Activated naive CD4-positive, alpha-beta T cell treated with anti-CD3 and anti-CD28 coated beads, Interleukin-2, amount 10 ng/mL, durations not matched to agents 7 days and 5 days (primary cell): ENCODE measurements at places on chromosomes 7 and 10.
A peak's percentile ranks its signal among the peaks of the same experiment; 100 is the strongest.

DNA sequence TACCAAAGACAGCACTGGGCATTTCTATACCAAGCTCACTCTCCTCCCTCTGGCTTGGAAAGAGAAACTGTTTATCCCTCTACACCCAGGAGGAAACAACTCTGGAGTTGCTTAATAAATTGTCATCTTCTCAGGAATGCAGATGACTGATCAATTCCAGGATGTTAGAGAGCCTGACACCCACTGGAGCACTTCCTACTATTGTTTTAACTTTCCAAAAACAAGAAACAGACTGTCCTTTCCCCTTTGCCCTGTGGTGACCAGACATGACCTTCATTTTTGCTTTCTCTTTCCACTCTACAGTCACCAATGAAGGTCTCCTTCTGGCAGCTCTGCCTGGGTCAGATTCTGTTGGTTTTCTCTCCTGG is 19.6 kb downstream of the GIMAP4 start:
- no peaks in the 10 kb centered on the region for H3K27me3 ChIP-seq
- peak overlapping the region; percentile 66 for H3K27ac ChIP-seq
- peaks cover 54% of the 10 kb centered on the region for H3K4me1 ChIP-seq

- H3K27me3 ChIP-seq, result peaks cover 30% of the 10 kb centered on the region
- H3K27ac ChIP-seq, result no peak overlapping the region
- H3K4me1 ChIP-seq, result peaks cover 2% of the 10 kb centered on the region
Observed at GRCh38 chr10:48299066-48299465, 7.4 kb upstream of the MAPK8 start.

- DNase-seq, result no peak
- H3K27ac ChIP-seq, result no peak overlapping the region
- no peaks in the 10 kb centered on the region for H3K36me3 ChIP-seq
- H3K4me1 ChIP-seq, result no peaks in the 10 kb centered on the region
Observed at GRCh38 chr10:18860631-18861240, 187.9 kb upstream of the MALRD1 start.

DNA sequence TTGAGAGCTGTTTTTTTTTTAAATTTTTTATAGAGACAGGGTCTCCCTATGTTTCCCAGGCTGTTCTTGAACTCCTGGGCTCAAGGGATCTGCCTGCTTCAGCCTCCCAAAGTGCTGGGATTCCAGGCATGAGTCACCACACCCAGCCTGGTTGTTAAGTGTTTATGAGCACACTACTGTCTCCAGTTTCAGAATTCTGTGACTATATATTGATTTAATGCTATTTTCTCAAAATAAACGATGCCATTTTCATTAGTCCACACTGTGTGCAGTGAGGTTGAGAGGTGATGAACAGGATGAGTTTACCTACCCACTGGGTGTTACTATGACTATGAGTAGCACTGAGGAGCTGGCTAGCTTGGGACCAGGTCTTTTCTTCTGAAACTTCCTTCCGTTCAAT is 110.9 kb upstream of the FAM180A start:
- no peak overlapping the region for H3K4me3 ChIP-seq
- H3K36me3 ChIP-seq, result no peaks in the 10 kb centered on the region
- H3K27ac ChIP-seq, result no peak overlapping the region

GRCh38 chr7:8500286-8500685 is 66.9 kb downstream of the NXPH1 start:
- no peaks in the 10 kb centered on the region for H3K27me3 ChIP-seq
- H3K4me1 ChIP-seq, result no peaks in the 10 kb centered on the region
- H3K27ac ChIP-seq, result no peak overlapping the region
- DNase-seq, result no peak
- H3K4me3 ChIP-seq, result no peak overlapping the region
- H3K36me3 ChIP-seq, result no peaks in the 10 kb centered on the region

DNA sequence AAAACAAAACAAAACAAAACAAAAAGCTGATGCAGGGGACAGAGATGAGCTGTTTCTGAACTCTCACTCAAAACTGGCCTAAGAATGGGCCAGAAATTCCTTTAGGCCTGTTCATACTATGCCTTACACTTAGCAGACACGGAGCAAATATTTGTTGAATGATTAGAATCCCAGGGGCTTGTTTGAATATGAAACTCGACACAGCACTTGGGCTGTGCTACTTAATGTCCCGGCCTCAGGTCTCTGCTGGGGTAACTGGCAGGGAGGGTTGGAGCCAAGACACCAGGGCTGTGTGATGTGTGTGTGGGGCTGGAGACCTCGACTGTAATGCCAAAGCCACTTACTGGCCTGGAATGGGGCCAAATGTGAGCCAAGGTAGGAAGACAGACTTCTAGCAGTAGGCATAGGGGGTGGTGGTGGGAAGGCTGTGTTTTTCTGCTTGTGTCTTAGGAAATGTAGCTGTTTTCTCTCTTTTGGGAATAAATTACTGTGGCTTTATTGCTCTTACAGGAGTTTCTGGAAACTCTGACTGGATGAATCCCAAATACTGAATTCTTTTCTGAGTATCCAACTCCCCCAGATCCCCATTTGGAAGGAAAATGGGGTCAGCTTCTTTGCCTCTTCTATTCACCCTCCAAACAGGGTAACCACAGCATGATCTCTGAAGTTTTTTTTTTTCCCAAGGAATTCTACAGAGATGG is 66.7 kb downstream of the EMX2 start:
- no peaks in the 10 kb centered on the region for H3K4me1 ChIP-seq
- peaks cover 11% of the 10 kb centered on the region for H3K27me3 ChIP-seq
- H3K36me3 ChIP-seq, result no peaks in the 10 kb centered on the region
- DNase-seq, result no peak

DNA sequence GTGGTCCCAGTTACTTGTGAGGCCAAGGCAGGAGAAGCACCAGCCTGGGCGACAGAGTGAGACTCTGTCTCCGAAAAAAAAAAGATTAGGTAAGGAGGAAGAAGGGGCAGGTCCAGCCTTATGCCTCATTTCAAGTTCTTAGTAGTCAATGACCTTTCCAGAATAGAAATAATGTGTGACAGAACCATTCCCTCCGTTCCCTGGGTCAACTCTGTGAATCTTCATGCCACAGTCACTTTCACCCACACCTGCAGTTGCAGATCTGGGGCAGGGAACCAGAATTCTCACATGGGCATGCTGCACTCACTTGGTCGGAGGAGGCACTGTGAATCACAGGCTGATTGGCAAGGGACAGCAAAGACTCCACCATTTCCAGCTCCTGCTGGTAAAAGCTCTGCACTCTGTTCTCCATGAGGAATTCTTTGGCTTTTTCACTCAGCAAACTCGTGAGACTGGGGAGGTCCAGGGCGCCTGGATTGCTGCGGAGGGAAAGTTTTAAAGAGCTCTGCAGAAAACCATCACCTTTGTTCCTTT is 20.7 kb downstream of the STN1 start:
- no peak overlapping the region for H3K4me3 ChIP-seq
- no peak overlapping the region for H3K27ac ChIP-seq
- peaks cover 58% of the 10 kb centered on the region for H3K4me1 ChIP-seq
- DNase-seq, result no peak
- no peaks in the 10 kb centered on the region for H3K27me3 ChIP-seq

GRCh38 chr10:12635127-12635541 is 285.8 kb downstream of the CAMK1D start:
- peak; percentile 29 for DNase-seq
- H3K27ac ChIP-seq, result peak overlapping the region; percentile 75
- peaks cover 45% of the 10 kb centered on the region for H3K4me1 ChIP-seq
- no peak overlapping the region for H3K4me3 ChIP-seq

- no peaks in the 10 kb centered on the region for H3K27me3 ChIP-seq
- H3K27ac ChIP-seq, result peak overlapping the region; percentile 87
- DNase-seq, result no peak
- H3K36me3 ChIP-seq, result peaks cover 36% of the 10 kb centered on the region
- peaks cover 100% of the 10 kb centered on the region for H3K4me1 ChIP-seq
- H3K4me3 ChIP-seq, result peak overlapping the region; percentile 21
Observed at GRCh38 chr7:132434041-132434440, 142.2 kb downstream of the PLXNA4 start.

DNA sequence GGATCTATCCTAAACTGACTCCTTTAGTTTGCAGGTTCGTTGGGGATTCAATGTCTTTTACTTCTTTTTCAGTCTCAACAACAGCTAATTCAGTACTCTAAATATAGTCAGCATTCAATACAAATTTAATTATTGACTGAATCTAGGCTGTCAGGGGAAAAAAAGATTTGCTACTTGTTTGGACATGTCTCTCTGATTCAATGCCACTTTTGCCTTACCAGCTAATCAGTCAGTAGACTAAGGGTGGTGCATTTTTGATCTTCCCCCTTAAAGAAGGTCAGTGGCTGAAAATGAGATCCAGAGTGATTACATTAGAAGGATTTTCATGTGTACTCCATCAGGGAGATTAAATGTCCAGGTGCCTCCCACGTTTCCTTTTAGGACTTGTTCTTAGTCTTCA is 145.1 kb downstream of the C1GALT1 start:
- H3K27ac ChIP-seq, result no peak overlapping the region
- H3K27me3 ChIP-seq, result no peaks in the 10 kb centered on the region
- H3K4me3 ChIP-seq, result no peak overlapping the region
- DNase-seq, result no peak
- H3K4me1 ChIP-seq, result no peaks in the 10 kb centered on the region

DNA sequence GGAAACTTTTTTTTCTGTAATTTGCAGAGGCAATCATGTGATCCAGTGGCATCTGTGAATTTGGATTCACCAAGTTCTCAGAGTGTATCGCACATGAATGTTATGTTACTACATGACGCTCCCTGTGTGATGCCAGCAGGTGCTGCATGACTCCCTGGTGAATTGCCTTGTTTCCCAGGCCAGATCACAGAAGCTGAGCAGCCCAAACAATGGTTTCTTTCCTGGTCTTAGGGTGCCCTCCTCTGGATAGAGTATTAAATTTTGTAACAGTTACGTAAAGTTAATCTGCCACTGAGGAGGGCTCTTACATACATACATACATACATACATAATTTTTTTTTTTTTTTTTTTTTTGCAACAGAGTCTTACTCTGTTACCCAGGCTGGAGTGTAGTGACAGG is 3.6 kb downstream of the ZSCAN21 start:
- DNase-seq, result peak; percentile 49
- no peak overlapping the region for H3K27ac ChIP-seq
- no peak overlapping the region for H3K4me3 ChIP-seq
- H3K4me1 ChIP-seq, result peaks cover 20% of the 10 kb centered on the region
- no peaks in the 10 kb centered on the region for H3K27me3 ChIP-seq

DNA sequence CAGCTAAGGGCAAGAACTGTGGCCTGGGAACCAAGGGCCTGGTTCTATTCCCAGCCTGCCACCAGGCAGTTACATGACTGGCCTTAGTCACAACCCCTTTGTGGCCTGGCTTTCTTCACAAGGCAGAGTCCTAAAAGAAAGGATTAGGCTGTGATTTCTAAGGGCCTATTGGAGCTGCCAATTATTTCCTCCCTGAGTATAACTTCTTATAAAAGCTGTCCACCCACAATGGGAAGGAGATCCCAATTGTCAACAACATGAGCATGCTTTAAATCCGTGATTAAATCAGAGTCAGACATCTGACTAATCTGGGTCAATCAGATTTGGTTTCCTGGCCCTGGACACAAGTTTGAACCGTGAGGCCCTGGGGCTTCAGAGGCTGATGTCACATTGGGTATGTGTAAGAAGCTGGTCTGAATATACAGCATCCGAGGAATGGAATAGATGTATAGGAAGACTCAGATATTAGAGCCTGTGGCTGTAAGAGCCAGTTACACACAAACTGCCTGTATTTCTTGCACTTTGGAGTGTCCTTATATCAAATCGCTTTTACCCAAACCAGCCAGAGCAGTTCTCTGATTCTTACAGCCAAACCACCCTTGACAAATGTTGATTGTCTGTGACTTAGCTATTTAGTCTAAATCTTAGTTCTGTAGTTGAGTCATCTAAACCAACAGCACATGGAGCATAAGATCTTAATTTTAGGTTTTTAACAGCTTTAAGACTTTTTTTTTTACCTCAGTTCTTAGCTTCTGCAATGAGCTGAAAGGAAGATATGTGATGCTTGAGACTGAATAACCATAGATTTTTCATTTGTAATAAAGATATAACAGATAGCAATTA is 61.3 kb downstream of the ABCB4 start:
- no peak overlapping the region for H3K27ac ChIP-seq
- no peaks in the 10 kb centered on the region for H3K36me3 ChIP-seq
- no peak for DNase-seq
- peaks cover 4% of the 10 kb centered on the region for H3K27me3 ChIP-seq

DNA sequence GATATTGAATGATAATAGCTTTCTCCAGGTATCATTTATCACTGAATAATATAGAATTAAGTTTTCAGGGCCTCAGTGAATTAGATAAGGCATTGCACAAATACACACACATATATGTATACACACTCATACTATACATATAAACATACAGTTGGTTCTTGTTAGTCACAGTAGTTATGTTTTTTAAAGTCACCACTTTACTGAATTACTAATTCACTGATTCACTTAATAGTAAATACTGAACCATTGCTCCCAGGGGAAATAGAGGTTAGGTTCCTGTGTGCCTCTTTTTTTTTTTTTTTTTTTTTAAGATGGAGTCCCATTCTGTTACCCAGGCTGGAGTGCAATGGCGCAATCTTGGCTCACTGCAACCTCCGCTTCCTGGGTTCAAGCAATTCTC is 33.6 kb downstream of the PRR15 start:
- H3K4me3 ChIP-seq, result no peak overlapping the region
- H3K36me3 ChIP-seq, result no peaks in the 10 kb centered on the region

GRCh38 chr7:92682903-92683539 is 92.8 kb upstream of the FAM133B start:
- H3K36me3 ChIP-seq, result peaks cover 71% of the 10 kb centered on the region
- peak overlapping the region; percentile 1 for H3K4me3 ChIP-seq
- H3K27ac ChIP-seq, result peak overlapping the region; percentile 93
- no peak for DNase-seq
- peaks cover 93% of the 10 kb centered on the region for H3K4me1 ChIP-seq

DNA sequence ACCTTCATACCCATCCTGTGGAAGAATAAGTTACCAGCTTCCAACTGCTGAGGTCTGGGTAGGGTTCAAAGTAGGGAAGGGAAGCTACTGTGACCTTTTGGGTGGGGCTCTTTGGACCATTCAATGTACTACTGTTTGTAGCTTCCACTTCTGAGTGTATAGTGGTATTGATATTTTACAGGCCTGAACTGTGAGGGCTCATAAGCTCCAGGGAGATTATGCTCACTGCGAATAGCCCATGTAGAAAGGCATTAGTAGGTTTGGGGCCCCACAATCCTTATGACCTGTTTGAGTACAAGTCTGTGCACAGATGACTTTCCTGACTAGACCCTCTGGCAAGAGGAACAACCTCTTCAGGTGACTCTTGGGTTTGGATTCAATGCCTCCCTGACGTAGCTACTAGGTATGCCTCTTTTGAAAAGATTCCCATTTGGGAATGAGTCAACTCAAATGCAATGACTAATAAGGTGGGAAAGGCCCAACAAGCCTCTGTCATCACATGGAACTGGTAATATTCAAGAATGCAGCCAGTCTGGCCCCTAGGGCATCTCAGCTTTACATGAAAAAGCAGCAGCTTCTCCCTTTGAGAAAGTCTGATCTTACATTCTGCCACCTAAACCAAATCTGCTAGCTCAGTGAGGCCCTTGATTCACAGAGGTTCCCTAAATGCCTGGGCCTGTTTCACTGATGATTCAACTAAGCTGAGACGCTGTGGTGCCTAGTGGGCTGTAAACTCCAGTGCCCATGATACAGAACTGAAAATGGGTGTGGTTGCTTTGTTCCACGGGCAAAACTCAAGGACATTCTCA is 79.8 kb downstream of the ABI1 start:
- no peak overlapping the region for H3K27ac ChIP-seq
- no peaks in the 10 kb centered on the region for H3K27me3 ChIP-seq
- H3K4me3 ChIP-seq, result no peak overlapping the region
- peaks cover 19% of the 10 kb centered on the region for H3K36me3 ChIP-seq
- H3K4me1 ChIP-seq, result peaks cover 28% of the 10 kb centered on the region
